Activated CD4-positive, alpha-beta T cell treated with anti-CD3 and anti-CD28 coated beads for 48 hours (primary cell): ENCODE measurements at places on chromosomes 13 and 19.

- DNase-seq: no peak
Observed at GRCh38 chr19:16544473-16545231, 2.4 kb upstream of the CHERP start.

GRCh38 chr13:94236132-94236531, 243.3 kb downstream of the DCT start:
- no peak for DNase-seq

DNA sequence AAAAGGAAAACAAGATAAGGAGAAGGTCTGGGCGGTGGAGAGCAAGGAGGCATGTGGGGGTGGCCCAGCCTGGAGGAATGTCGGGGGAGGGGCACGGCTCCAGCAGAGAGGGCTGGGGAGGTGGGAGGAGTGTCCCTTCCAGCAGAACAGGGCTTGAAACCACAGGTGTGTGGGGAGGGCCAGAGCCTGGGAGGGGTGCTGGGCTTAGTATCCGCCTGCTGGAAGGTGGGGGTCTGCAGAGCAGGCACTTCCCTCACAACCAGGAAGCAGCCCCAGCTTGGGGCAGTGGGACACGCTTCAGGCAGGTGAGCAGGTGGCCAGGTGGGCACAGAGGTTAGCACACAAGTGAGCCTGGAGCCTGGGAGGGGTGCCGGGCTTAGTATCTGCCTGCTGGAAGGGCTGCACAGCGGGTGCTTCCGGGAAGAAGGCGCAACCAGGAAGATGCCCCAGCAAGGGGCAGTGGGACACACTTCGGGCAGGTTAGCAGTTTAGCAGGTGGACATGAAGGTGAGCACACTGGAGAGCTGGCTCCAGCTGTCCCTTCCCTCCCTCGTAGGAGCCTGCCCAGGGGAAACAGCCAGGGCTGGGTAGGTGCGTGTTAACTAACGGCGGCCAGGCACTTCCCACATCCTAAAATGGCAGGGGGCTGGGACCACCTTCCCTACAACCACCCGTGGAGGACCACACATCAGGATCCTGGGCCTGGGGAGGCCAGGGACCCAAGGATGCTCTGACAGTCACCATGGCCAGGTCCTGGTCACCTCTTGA, 3.0 kb downstream of the GAS6 start:
- DNase-seq: no peak

DNA sequence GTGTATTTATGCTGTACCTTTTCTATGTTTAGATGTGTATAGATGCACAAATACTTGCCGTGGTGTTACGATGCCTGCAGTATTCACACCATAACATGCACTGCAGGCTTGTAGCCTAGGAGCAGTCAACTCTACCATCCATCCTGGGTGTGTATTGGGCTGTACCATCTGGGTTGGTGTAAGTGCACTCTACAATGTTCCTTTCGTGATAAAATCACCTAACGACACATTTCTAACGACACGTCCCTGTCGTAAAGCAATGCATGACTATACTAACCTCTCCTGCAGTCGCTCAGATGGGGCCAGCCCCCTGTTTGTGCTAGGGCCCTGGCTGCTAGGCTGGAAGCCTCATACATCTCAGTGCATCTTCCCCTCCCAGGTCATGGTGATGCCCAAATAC, 18.4 kb downstream of the CD177 start:
- DNase-seq: no peak

GRCh38 chr13:92418818-92419412, 807.7 kb upstream of the GPC6 start:
- no peak for DNase-seq

GRCh38 chr13:30824651-30825050, 81.4 kb upstream of the MEDAG start:
- DNase-seq: no peak

DNA sequence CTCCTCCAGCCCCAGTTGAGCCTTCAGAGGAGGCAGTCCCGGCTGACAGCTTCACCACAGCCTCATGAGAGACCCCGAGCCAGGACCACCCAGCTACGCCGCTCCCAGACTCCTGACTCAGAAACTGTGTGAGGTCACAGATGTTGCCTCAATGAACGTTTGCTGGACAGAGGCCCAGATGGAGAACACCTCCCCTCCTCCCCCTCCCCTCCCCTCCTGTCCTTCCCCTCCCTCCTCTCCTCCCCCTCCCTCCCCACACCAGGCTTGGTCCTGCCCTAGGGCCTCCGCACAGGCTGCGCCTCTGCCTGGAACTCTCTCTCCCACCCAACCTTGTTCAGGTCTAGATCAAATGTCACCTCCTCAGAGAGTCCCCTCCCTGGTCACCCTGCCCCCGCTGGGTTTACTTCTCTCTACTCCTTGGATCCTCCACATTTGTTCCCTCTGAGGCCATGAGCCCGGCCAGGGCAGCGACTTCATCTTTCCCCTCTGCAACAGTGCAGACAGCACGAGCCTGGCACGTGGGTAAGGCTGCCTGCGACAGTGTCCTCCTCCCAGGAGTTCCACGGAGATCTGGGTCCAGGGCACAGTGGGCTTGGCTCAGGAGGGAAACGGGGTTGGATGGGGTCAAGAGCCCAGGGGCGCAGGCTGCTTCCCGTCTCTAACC, 17.4 kb downstream of the PIP5K1C start:
- DNase-seq: no peak

GRCh38 chr13:61873717-61874116, 458.1 kb upstream of the PCDH20 start:
- no peak for DNase-seq

DNA sequence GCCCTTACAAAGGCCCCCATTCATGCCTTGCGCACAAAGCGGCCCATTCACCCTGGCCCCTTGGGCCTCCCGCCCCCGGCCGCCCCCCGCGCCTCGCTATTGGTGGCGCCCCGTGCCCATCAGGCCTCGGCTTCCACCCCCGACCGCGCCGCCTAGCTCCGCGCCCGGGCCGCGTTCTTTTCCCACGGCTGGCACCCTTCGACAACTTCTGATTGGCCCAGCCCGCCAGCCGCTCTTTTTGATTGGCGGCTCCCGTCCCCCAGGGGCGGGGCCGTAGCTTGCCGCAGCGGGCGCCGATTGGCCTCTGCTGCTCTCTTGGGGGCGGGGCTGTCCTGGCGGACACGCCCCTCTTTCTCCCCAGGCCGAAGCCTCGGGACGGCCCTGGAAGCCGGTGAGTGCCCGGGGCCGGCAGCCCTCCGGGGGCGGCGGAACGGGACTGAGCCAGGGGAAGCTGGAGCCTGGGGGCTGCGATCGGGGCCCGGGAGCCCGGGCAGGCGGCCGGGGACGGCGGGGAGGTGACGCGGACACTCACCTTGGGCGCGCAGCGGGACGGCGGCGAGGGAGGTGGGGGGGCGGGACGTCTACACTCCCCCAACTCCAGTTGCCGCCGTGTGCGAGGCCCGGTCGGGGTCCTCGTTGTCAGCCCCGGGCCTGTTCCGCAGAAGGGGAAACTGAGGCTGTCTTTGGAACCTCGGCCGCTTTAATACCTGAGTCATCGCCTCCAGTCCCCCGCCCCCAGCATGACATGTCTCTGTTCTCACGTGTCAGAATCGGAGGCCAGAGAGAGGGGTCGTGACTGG, at the start of gene MYH14:
Gene MYH14, plus strand, starts transcription at position 342 of the 800 bp plus-strand sequence. CDS start 6,744 bp downstream, outside the sequence.
- peak; percentile 51 for DNase-seq

DNA sequence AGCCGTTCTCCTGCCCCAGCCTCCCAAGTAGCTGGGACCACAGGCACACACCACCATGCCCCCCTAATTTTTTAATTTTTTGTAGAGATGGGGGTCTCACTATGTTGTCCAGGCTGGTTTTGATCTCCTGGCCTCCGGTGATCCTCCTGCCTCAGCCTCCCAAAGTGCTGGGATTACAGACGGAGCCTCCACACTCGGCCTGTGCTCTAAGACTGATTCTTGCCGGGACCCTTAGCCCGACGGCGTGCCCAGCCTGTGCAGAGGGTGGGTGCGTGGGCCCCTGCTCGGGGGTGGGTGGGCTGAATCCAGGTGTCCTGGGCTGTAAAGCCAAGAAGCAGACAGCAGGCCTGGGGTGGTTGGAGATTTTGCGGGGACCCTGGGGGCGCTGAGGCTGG, 64.3 kb downstream of the GADD45B start:
- DNase-seq: no peak

DNA sequence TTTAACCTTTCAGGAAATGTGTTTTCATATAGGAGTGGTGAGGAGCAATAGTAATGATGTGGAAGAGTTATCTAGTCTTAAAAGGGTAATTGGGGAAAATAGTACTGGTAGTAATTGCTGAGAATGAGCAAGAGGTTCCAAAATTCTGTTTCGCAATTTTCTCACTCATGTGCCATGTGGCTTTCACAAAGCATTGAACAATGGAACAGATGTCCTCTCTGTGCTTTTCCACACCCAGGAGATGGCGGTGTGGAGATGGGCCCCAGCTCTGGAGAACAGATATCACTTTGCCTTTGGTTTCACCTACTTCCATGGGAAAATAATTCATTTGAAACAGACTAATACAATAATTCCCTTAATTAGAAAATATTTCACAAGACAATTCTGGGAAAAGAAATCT, 170.0 kb upstream of the SLC10A2 start:
- no peak for DNase-seq
